HT1080 (cell line): ENCODE measurements at places on chromosomes 2 and 18. TPM values are rescaled to one million over a fixed set of nuclear protein-coding genes. Genes with fewer than 3 reads are reported as not detected.
A peak's percentile ranks its signal among the peaks of the same experiment; 100 is the strongest.

DNA sequence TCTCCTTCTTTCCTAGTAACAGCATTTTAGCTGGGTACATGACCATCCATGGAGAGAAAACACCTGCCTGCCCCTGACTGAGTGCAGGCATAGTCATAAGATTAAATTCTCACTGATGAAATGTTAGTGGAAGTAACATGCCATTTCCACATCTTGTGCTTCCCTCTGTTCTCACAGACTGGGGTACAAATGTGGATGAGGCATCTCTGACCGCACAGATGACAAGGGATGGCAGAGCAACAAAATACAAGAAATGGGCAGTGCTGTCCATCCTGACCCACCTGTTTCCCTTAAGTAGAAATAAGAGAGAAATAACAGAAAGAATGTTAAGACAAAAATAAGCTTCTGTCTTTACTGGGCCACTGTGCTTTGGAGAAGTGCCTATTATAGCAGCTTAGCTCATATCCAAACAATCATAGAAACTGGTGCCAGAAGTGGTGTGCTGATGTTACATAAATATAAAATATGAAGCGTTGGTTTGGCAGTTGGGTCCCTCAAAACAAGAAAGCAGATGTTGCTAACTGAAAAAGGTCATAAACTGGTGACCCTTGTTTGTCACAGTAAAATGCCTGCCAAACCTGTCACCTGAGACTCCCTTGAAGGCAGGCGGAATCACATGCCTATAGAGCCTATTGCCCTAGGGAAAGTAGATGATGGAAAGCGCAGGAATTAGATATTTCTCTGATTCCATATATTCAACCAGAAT is 72.4 kb upstream of the CCDC150 start:
- no peak for DNase-seq

GRCh38 chr2:126635736-126636135 is 20.2 kb upstream of the GYPC start:
- no peak for DNase-seq

DNA sequence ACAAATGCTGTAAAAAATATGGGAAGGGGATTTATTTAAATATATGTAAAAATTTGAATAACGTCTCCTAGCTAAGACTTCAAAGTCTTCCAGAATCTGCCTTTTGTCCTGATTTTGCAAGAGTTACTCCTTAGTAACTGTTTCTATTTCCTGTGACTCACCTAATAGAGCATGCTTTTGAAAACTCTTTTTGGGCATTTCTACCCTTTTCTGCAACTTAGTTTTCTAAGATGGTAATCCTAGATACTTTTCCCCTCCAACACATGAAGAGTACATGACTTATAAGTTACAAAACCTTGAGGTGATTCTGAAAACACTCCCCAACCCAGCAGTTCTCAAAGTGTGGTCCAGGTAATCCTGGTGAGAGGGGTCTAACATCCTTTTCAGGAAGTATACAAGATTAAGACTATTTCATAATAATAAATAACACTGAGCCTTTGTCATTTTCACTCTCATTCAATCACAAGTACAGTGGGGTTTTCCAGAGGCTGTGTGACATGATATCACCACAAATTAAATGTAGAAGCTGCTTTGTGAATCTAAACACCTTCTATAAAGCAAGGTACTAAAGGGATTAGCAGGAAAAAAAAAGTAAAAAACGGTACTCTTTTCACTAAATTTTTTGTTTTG is 31.9 kb downstream of the PPP4R3B start:
- DNase-seq: peak; percentile 76

DNA sequence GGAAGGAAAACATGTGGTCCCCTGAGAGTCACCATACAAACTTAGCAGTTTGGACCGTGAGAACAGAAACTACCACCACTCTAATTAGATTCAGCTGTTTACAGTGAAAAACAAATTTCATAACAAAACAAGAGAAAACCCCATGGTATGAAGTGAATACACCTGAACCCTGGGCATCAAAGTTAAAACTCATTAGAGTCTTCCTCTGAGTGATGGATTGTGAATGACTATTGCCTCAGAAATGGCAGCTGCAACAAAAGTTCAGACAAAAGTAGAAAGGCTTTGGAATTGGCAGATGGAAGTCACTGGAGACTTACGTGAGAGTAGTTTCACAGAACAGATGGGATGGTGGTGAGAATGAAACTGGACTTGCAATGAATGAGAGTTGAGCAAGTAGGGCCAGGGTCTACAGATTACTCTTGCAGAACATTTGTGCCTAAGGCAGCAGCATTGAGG is 98.0 kb downstream of the AAK1 start:
- DNase-seq: no peak

DNA sequence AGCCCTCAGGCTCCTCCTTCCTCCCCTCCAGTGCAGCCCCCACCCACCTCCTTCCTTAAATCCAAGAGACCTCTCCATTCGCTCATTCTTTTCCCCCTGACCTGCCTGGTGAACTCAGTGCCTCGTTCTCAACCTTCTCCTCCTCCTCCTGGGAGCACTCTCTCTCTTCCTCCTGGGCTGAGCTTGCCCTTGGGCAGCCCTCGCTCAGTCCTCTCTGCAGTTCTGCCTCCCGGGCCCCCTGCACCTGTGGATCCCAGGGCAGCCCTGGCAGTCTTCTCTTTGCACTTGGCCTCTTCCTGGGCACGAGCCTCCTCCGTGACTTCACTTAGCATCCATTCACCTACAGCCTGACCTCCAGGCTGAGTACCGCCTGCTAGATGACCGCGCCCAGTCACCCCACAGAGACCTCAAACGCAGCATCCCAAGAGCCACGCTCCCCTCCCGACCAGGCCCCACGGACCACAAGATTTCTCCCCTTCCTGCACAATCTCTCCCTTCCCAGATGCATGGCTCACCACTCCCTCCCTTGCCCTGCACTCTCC is 58.9 kb upstream of the ID2 start:
- no peak for DNase-seq

- no peak for DNase-seq
These were observed 2.8 kb downstream of the ARID5A start for GRCh38 chr2:96539215-96539920.

ACVR1C gene
- total RNA-seq: 0.05 and 0.10 TPM in 2 replicates
